Renal cortex interstitium (tissue), 15 donors: ENCODE measurements at places on chromosomes 12 and 14. TPM values are rescaled to one million over a fixed set of nuclear protein-coding genes. Genes with fewer than 3 reads are reported as not detected.
A peak's percentile ranks its signal among the peaks of the same experiment; 100 is the strongest.

DNA sequence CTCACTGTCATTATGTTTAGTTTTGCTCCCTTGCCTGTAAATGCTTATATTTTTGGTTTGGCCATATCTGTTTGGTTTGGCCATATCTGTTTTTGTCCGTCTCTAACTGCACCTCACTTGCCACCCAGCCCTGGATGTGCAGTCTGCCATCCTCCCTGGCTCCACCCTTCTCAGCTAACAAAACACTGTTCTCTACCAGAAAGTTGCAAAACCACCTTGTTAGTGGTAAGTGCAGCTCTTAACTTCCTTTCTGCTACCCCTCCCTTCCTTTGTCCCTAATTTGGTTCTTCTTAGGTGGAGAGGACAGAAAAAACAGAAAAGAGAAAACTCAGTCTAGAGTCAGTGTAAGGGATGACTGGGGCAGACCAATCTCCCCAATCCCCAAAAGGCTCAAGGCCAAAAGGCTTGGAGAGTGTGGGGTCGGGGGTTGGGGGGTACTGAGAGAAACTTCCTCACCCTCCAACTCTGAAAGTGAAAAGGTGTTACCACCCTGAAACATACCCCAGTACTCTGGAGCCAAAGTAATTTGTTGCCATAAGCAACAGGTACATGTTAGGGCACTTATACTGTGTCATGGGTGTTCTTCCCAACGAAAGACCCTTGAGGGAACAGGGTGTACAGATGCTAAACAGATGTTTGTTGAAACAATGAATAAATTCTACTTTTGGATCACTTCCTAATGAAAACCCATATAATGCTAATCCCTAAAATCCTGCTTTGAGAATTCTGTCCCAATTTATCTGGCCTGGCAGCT is 5.0 kb downstream of the BIN2 start:
- no peak for DNase-seq

- DNase-seq, result no peak
Measured at GRCh38 chr12:18591473-18591872, 146.3 kb downstream of the PLCZ1 start.

DNA sequence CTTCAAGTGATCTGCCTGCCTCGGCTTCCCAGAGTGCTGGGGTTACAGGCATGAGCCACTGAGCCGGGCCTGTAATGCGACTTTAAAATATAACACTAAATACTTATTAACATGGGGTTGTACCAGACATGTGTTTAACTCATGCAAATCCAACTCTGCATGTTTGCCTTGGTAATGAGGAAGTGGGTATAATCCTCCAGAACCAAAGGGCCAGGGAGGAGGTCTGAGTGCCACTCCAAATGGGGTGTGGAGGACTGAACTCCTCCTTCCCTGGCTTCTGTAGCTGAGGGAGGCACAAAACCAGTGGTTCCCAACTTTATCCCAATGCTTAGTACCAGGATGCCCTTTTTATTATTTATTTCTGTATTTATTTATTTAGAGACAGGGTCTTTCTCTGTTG is 61.6 kb upstream of the MED13L start:
- DNase-seq, result no peak

DNA sequence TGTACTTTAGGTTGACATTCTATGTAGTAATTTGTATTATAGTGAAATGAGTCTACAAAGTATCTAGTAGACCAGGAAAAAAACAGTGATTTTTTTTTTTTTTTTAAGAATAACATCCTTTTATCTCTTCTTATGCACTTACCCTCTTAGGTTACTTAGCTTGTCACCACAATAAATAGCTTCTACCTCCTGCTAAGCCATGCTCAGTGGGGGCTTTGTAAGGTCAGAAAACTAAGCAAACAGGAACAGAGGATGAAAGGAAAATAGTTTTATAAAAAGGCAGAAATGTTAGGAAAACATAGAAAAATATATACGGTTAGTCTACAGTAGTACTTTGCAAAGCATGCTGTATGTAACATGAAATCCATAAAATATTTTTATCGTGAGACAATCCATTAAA is 385.3 kb upstream of the ATXN7L3B start:
- no peak for DNase-seq

DNA sequence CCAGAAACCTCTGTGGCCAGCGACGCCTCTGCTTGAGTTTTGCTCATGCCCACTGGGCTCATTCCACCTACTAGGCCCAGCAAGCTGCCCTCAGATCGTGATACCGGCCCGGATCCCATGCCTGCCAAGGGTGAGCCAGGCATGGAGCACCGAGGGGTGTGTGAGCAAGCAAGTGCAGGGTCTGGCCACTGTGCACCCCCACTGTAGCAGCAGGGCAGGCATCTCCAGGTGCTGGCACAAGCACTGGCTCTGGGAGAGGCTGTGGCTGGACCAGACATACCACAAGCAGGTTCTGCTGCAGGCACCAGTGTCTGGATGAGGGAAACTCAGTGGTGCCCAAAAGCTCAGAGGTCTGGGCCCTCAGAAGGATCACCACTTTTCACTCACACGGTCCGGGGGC is 20.6 kb downstream of the FAM186A start:
- no peak for DNase-seq

DNA sequence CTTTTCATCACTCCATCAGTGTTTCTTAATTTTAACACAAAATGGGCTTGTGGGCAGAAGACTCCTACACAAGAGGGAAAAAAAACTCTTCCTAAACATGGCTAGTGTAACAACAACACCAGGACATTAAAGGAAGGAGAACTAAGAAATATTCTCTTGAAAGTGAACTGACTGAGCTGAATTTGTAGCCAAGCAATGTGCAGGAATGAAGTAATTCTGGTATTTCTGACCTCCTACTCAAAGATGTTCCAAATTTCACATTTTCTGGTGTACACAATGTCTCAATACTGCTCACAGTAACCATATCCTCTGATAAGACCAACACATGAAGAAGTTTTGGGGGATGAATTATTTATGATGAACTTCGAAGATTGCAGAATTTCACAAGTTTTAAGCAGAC is 357.3 kb downstream of the DUSP6 start:
- DNase-seq, result no peak

GRCh38 chr12:132723764-132724140 is 13.1 kb downstream of the PGAM5 start:
- no peak for DNase-seq

DNA sequence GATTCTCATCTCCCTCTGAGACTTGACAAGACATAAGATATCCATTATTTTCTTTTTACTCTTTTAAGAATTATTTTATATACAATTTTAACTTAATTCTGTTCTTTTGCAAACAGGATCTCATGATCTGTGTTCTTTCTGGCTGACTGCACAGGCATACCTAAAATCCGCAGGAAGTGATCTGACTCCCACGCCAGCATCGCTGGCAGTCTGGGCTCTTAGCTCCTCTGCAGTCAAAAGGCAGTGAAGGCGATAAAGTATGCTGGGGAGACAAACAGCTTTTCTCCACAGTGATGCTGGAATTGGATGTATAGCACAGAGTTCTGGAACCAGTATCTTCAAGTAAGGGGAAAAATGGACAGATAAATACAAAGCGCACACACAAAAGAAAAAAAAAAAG is 52.4 kb downstream of the DICER1 start:
- no peak for DNase-seq

DNA sequence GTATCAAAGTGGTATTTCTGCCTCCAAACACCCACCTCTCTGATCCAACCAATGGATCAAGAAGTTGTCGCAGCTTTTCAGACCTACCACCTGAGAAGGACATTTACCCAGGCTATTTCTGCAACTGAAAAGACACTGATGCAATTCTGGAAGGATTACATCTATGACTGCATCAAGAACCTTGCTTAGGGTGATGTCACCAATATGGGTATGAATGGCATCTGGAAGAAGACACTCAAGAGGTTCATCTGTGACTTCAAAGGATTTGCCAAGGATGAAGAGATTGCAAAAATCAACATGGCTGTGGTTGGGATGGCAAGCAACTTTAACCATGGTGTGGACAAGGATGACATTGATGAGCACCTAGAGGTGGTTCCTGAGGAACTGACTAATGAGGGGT is 154.2 kb downstream of the PCNX1 start:
- no peak for DNase-seq

GRCh38 chr14:32190673-32191072 is 11.2 kb upstream of the RNU6-7 start:
- no peak for DNase-seq

- no peak for DNase-seq
Measured at GRCh38 chr12:59250766-59251165, 330.5 kb upstream of the LRIG3 start.

DNA sequence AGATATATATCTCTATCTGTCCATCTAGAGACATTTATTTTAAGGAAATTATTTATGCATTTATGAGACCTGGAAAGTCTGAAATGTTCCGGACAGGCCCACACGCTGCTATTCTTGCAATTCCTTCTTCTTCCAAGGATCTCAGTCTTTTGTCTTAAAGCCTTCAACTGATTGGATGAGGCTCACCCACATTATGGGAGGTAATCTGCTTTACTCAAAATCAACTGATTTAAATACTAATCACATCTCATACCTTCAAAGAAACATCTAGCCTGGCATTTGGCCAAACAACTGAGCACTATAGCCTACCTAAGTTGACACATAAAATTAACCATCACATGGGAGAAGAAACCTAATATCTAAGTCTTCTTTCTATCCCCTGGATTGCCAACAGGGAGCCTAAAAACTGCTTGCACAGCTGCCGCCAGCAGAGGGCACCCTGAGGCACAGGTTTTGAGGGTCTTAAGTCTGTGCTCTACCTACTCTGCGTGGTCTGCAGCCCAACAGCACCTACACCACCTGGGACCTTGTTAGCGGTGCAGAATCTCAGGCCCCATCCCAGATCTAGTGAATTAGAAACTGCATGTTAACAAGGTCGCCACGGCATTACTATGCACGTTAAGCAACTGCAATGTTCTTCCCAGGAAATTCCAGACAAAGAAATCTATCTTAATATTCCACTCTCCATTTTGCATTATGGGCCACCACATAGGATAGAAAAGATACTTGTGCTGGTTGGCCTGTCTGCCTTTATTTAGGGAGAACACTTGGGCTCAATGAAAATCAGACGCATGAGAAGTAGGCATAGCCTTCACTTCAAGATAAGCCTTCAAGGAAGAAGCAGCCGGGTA is 249.7 kb downstream of the FOXG1 start:
- DNase-seq, result peak; percentile 9

DNA sequence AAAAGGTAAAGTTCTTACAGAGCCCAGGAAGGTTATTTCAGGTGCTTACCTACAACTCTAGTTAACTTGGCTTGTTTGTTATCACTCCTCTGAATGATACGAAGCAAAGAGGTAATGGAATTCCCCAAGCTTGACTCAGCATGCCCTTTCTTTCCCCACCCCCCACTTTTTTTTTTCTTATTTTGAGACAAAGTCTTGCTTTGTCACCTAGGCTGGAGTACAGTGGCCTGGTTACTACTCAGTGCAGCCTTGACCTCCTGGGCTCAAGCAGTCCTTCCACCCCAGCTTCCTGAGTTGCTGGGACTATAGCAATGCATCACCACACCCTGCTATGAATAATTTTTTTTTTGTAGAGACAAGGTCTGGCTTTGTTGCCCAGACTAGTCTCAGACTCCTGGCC is 17.1 kb upstream of the YBX3 start:
- no peak for DNase-seq

DNA sequence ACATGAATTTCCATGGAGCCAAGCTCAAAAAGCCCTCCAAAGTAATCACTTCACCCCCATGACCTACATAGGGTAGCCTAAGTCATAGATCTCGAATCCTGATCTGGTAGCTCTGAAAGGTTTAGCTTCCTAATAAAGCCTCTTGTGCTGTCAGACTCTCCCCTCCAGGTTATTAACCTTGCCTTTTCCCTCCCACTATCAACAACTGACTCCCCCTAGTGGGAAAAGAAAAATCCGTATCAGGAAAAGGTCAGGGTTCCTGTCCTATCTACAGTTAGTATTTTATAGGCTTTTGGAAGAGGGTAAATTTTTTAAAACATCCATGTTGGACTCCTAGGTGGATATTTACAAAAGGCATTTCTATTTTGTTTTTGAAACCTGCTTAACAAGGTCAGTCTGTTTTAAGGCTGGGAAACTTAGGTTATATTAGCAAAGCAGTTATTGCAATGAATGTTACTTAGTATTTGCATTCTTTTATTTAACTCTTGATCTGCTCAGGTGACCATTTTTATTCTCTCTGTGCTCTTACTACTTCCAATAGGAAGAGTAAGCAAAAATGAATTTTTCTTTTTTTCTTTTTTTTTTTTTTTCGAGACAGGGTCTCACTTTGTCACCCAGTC is 8.0 kb downstream of the YY1 start:
- DNase-seq, result peak; percentile 34

- DNase-seq, result no peak
Measured at GRCh38 chr14:100592972-100593371, 5.8 kb upstream of the BEGAIN start.

- no peak for DNase-seq
Measured at GRCh38 chr12:92065639-92066038, 80.0 kb downstream of the BTG1 start.

GRCh38 chr12:123288751-123289346 is 17.2 kb upstream of the CDK2AP1 start:
- DNase-seq, result no peak

DNA sequence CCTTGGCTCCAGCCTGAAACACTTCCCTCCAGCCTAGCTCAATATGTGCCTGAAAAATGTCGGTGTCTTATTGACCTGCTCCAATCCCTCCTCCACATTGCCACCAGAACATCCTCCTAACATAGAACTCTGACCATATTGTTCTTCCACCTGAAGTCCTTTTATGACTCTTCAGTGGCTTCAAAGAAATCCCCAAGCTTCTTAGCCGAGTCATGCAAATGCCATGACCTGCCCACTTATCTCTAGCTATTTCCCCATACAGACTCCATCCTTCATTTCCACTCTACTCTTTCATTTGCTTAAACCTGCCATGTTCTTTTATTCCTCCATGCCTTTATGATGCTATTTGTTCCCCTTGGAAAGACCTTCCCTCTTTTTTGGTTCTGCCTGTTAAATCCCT is 568.6 kb downstream of the ETNK1 start:
- no peak for DNase-seq

GRCh38 chr14:24875203-24875838 is 174.6 kb downstream of the STXBP6 start:
- no peak for DNase-seq

- DNase-seq, result no peak
Measured at GRCh38 chr12:95102916-95103671, 29.7 kb upstream of the NR2C1 start.

- DNase-seq, result no peak
Measured at GRCh38 chr12:14357486-14357885, 8.0 kb upstream of the ATF7IP start.

- no peak for DNase-seq
Measured at GRCh38 chr12:64293654-64294364, 71.7 kb upstream of the KICS2 start.

NOVA1 gene
- 24.9 TPM for polyA plus RNA-seq

NGB gene
- not detected for polyA plus RNA-seq

NEUROD4 gene
- polyA plus RNA-seq, result not detected

TPCN1 gene
- 34.4 TPM for polyA plus RNA-seq

MSRB3 gene
- 20.6 TPM for polyA plus RNA-seq

SAMD15 gene
- polyA plus RNA-seq, result 9.0 TPM
